Stimulated activated naive CD4-positive, alpha-beta T cell (primary cell): ENCODE measurements at places on chromosomes 6 and 20.

GRCh38 chr6:56729719-56730118 is 87.0 kb upstream of the DST start:
- no peak for DNase-seq

DNA sequence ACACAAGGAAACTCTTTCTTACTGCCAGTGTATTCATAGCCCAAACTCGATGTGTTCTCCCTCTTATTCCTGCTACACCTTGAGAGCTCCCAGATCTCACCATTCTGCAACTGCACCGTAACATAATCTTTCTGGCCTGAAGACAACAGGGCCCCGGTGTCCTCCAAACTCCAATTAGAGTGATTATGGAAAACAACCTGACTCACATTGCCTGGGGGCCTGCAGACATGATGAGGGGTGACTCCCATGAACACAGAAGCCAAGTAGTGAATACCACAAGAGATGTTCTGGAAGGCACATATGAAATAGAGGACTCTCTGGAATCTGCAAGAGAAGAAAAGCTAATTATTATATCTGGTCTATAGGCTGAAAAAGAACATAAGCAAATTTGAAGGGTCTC is 19.7 kb downstream of the SLC22A16 start:
- no peak for DNase-seq

- DNase-seq = no peak
Measured at GRCh38 chr20:41991412-41991811, 373.2 kb upstream of the CHD6 start.

- no peak for DNase-seq
Measured at GRCh38 chr6:1613346-1613687, 3.6 kb downstream of the FOXC1 start.

GRCh38 chr20:22744341-22745193 is 160.2 kb upstream of the FOXA2 start:
- DNase-seq = no peak

- DNase-seq = no peak
Measured at GRCh38 chr20:20261159-20261558, 106.7 kb upstream of the INSM1 start.

GRCh38 chr6:40442591-40442990 is 144.6 kb downstream of the LRFN2 start:
- no peak for DNase-seq

DNA sequence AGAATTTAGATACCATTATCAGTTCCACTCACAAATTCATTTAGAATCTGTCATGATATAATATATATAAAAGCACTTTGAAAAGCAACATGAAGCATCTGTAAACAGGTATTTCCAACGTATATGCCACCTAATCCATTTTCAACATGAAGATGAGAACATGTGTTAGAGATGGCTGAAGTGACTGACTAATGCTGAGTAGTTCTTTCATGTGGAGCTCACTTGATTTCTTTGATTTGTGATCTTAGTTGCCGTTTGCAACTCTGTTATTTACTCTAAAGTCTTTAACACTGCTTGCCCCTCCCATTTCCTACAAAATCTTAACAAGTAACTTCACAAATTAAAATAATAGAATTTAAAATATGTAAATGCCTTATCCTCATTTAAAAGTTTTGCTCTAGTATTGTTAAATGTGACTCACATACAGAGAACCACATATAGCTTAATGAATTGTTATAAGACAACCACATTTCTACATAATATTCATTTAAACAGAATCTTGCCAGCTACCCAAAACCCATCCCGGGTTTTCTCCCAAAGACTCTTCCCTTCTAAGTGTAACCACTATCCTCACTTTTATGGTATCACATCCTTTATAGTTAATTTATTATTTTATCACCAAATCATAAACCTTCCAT is 78.3 kb downstream of the ME1 start:
- no peak for DNase-seq

- DNase-seq = peak; percentile 12
Measured at GRCh38 chr6:24497254-24497970, 2.6 kb downstream of the ALDH5A1 start.

DNA sequence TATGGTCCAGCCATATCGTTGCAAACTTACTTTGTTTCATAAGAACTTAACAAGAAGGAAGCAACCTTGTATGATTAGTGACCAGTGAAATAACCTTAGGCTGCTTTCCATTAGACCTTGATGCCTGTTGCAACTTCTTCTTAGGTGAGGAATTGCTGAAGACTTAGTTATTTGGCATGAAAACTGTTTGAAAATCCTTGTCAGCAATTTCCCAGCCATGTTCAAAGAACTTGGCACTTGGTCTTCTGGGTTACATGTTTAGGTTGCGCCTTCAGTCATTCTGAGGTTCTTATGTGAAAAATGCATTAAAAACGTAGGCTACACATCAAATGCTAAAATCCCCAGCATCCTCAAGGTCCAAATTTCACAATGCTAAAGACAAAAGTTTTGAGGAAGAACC is 232.0 kb upstream of the CEP162 start:
- DNase-seq = no peak

DNA sequence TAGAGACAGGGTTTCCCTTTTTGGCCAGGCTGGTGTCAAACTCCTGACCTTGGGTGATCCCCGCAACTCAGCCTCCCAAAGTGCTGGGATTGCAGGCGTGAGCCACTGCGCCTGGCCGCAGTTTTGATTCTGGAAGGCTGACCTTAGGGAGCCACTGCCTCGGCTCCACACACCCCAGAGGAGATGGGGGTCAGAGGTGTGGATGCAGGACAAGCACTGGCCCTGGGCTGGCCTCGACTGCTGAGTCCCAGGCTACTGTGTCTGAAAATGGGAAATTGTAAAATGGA is 1.5 kb downstream of the ZBP1 start:
- no peak for DNase-seq

DNA sequence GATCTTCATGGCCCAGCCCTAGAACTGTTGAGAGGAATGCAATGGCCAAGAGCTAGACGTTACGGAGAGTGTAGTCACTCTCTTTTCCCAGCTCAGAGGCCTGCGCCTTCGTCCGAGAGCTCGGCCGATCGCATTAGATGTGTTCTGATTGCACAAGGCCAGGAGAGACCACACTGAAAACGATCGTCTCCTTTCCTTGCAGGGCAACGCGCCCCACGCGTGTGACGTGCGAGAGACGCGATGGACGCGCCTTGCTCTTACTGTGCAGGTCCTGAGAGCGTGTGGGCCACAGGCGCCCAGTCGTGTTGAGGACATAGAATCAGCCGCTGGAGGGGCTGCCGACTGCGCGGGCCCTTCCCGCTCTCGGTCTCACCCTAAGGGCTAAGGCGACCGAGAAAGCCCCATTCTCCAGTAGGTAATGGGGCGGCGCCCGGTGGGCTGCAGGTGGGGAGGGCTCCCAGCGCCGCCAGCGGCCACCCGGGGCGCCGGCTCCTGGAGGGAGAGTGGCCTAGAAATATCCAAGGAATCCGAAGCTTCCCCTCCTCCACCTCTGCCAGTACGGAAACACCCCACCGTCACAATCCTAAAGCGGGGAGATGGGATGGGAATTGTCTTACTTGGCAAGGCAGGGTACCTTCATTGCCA is 26.9 kb downstream of the TFAP2B start:
- no peak for DNase-seq

DNA sequence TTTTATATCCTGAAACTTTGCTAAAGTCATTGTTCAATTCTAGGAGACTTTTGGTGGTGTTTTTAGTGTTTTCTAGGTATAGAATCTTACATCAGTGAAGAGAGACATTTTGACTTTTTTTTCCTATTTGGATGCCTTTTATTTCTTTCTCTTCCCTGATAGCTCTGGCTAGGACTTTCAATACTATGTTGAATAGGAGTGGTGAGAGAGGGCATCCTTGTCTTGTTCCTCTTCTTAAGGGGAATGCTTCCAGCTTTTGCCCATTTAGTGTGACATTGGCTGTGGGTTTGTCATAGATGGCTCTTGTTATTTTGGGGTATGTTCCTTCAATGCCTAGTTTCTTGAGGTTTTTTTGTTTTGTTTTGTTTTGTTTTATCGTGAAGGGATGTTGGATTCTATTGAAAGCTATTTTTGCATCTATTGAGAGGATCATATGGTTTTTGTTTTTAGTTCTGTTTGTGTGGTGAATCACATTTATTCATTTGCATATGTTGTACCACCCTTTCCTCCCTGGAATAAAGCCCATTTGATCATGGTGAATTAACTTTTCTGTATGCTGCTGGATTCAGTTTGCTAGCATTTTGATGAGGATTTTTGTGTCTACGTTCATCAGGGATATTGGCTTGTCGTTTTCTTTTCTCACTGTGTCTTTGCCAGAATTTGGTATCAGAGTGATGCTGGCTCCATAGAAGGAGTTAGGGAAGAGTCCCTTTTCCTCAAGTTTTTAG is 540.1 kb upstream of the FLRT3 start:
- no peak for DNase-seq

DNA sequence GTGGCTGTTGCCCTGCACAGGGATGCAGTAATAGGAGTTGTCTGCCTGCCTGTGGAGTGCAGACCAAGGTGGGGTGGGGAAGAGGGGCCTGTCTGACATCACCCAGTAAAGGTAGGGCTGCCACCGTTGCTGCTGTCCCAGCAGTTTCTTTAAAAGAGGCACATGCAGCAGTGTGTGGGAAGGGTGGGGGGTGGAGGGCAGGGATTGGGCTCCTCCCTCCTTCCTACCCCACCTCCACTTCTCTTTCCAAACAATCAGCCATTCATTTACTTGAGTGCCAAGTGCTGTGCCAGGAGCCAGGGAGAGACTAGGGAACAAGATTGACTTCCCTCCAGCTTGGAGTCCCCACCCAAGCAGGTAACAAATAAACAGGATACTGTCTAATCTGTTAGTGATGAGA is 66.8 kb upstream of the MYL9 start:
- DNase-seq = no peak

DNA sequence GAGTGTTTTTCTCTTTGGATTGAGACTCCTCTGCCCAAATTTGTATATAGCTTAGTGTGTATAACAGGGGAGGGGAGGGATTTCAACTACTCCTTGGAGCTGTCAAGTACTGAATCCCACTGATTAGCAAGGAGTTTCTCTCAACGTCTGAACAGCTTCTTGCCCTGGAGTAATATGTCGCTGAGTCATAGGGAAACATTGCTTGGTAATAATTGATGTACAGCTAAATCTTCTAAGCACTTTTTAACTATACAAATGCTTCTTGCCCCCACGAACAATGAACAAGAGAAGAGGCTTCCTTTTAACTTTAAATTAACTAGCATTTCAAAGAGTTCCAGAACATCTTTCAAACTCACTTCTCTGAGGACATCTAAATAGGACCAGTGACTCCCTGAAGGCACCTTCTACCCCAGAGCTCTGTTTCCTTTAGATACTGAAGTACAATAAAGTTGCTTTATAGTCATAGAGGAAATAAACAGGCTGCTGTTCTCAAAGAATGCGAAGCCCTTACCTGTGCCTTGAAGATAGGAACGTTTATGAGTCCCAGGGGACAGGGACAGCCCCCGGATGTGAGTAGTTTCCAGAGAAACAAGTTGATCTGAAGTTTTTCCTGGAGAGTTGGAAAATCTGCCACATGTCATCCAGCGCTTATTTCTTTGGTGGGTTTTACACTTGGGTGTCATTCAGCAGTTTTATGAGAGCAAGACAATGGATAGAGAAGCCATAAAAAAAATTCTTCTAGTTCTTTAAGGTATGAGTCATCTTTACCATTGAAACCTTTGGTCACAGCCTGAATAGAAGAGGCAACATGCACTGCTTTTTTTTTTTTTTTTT is 462.5 kb upstream of the BTBD3 start:
- no peak for DNase-seq

- DNase-seq = no peak
Measured at GRCh38 chr6:126696921-126697693, 357.2 kb downstream of the CENPW start.

- no peak for DNase-seq
Measured at GRCh38 chr6:78910591-78911171, 43.3 kb downstream of the IRAK1BP1 start.

DNA sequence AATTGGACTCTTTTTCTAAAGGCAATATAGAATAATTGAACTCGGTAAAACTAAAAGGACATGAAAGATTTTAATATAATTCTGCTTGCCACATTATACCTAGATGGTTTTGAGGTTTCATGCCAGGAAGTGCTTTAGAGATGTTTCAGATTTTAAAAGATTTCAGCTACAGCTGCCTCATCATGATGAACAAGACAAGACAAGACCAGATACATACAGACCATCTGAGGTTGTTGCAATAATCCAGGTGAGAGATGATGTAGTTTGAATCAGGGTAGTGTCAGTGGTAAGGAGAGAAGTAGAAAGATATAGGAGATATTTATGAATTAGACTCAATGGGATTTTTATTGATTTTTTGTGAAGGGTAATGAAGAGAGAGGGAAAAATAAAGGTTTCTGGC is 374.3 kb upstream of the HSF2 start:
- DNase-seq = no peak

DNA sequence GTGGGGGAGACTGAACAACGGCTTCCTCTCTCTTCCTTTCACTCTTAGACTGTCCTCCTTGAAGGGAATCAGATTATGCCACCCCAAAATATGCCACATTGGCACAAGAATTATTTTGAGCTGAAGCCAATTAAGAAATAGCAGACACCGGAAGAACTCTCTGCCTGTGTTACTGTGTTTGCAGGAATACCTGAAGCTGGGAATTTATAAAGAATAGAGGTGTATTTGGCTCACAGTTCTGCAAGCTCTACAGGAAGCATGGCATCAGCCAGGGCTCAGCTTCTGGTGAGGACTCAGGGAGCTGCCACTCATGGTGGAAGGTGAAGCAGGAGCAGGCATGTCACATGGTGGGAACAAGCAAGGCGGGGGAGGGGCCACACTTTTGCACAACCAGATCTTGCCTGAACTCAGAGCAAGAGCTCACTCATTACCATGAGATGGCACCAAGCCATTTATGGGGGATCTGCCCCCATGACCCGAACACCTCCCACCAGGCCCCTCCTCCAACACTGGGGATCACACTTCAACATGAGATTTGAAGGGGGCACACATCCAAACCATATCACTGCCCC is 46.0 kb downstream of the PCNA start:
- DNase-seq = no peak

DNA sequence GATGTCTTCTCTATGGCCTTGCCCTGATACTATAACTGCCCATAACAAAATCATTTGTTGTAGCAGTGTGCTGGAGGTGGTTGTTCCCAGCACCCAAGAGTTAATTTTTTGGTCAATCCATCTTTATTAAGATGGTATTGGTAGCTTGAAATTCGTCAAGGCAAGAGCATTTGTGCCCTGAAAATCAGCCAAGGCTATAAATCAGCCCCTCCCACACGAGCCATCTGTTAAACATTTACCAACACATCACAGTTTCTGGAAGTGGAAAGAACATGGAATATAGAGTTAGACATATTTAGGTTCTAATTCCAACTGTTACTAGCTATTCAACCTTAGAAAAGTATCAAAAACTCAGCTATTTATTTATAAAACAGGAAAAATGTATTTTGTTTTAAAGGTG is 888.4 kb upstream of the GJE1 start:
- no peak for DNase-seq

DNA sequence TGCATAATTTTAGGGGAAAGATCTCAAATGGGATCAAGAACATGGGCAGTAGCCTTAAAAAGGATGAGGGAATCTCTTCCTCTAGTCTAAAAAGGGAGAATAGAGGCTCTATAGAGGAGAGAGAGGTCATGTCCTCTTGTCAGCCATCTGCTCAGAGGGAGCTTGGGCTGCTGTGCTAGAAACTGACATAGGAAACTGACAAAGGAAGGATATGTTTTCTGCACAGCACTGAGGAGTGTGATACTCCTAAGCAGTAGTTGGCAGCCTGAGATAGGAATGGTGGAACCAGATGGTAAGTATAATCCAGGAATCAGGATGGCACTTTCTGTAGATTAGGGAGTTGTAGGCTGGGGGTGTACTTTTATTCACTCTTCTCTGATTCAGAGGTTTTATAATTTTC is 59.2 kb downstream of the PTPRA start:
- DNase-seq = no peak
